ENCODE measurements at places on chromosomes 7 and 10. TPM values are rescaled to one million over a fixed set of nuclear protein-coding genes. Genes with fewer than 3 reads are reported as not detected.

Gene OR6B1
- total RNA-seq = not detected

Gene CRHR2
- total RNA-seq = 0.07 TPM

Gene PON1
- total RNA-seq = not detected

GRCh38 chr10:125037145-125037877 is 95.4 kb downstream of the ZRANB1 start:
- H3K4me1 ChIP-seq = no peaks in the 10 kb centered on the region
- peaks cover 5% of the 10 kb centered on the region for H3K27me3 ChIP-seq
- DNase-seq = no peak
- H3K27ac ChIP-seq = no peak overlapping the region

DNA sequence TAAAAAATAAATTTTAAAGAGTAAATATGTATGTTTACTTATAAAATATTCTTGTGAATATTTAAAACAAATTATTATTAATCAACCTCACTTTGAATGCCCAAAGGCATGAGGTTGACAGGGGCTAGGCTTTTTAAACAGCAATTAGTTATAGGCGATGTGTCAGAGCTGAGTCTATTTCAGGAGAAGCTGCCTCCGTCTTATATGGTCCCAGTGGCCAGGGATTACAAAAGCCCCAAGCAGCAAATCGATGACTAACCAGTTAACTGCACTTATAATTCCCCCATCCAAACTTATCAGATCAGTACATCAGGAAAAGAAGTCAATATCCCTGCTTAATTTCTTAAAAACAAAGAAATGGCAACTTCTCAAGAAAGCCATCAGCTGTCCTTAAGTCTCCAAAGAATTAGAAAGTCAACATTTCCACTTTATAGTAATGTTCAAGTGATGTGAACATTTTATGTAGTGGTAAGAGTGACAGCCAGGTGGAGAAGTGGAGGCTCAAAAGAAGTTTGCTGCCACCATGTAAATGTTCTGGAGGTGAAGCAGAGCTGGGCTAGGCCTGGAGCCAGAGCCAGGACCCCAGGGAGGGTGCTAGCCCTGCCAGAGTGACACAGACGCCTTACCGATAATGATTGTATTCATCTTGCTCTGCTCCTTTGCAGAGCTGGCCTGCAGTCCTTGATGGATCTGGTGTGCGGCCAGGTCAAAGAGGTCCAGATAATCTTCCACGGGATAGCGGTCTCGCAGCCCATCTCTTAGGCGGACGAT is 51.5 kb downstream of the CHST15 start:
- DNase-seq = no peak
- H3K27me3 ChIP-seq = peaks cover 5% of the 10 kb centered on the region
- H3K36me3 ChIP-seq = no peaks in the 10 kb centered on the region
- no peak overlapping the region for H3K4me3 ChIP-seq

DNA sequence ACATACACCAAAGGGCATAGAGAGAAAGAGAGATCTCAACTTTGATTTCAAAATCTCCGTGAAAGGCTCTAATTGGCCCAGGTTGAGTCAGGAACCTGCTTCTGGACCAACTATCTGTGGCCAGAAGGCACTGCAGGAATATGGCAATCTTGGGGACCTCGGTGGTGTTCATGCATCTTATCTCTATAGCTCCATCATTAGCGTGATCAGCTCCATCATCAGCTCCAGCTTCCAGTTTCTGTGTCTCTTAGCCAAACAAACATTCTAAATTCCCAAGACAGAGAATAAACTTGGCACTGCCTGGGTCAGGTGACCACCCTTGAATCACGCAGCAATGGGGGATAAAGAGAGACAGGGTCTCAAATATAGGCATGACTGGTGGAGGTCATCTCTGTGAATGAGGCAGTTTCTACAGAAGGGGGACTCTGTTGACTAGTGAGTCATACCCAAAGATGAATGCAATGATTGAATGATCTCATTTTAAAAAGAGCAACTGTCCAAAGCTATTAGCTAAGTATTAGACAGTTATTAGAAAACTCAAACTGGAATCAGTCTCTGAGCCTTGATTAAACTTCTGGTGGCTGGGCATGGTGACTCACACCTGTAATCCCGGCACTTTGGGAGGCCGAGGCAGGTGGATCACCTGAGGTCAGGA is 5.4 kb upstream of the NRF1 start:
- no peak overlapping the region for H3K27ac ChIP-seq
- no peaks in the 10 kb centered on the region for H3K27me3 ChIP-seq
- H3K4me3 ChIP-seq = no peak overlapping the region

GRCh38 chr7:36658335-36659171 is 65.7 kb downstream of the AOAH start:
- peaks cover 9% of the 10 kb centered on the region for H3K4me1 ChIP-seq
- no peaks in the 10 kb centered on the region for H3K27me3 ChIP-seq
- no peak overlapping the region for H3K4me3 ChIP-seq
- H3K36me3 ChIP-seq = no peaks in the 10 kb centered on the region
- H3K27ac ChIP-seq = no peak overlapping the region
- no peak for DNase-seq

DNA sequence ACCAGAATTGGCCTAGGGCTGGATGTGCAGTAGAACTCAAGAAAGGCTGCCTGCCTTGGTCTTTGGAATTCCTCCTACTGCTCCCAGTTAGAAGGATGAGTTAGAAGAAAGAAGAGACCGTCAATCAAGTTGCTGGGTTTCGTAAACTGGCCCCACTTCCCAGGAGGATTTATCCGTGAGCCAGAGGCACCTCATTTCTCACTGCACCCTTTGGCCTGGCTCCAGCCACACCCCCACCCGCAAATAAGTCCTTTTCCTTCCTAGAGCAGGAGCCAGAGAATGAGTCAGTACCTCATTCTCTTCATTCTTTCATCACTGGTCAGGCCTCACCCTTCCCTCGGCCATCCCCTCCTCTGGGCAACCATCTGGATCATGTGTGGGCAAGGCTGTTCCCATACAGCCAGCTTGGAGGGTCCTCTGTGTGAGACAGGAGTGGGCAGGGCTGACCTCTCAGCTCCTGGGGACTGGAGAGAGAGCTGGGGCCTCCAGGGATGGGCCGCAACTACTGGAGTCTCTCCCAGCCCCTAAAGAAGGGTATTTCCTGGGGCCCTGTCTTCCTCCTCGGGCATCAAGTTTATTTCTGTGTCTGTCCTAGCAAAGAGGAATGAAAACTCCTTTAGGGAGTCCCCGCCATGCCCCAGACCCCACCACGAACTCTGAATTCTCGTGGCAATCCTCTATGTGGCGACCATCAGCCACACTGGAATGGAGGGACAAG is 87.2 kb upstream of the DUSP5 start:
- H3K4me3 ChIP-seq = no peak overlapping the region
- peak overlapping the region; percentile 63 for H3K27ac ChIP-seq
- H3K27me3 ChIP-seq = no peaks in the 10 kb centered on the region
- peaks cover 70% of the 10 kb centered on the region for H3K4me1 ChIP-seq
- no peak for DNase-seq

DNA sequence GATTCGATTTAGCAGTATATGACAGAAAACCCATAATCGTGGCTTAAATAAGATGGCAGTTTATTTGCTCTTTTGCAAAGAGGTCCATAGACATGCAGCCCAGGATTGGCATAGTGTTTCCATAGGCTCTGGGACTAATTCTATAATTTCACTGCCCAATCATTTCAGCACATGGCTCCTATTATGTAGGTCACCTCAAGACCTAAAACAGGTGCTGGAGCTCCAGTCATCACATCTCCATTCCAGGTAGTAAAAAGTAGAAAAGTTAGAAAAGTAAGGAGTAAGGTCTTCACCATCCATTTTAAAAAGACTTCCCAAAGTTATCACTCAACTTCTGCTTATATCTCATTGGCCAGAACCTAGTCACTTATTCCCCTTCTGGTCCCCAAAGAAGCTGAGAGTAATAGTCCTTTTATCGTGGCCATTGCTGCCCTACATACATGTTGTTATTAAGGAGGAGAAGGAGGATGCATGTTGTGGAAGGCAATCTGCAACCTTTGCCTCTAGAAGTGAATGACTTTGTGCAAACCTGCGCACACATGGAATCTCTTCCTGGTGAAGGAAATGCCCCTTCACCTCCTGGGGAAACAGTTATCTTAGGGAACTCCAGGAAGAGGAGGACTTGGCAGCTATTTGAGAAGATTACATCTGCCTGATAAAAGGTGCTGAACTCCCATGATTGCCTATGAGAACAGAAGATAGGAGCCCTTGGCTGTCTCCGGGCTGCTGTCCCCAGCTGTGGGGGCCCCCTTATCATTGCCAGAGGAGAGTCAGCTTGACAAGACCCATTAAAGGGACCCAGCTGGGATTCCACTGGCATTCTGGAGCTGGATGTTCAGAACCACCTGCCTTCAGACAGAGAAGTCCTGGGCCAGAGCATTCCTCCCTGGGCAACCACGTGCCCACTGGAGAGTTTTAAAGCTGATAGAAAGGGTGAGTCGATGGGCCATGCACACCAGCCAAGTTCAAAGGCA is 330.6 kb upstream of the ZMIZ1 start:
- H3K4me1 ChIP-seq = peaks cover 6% of the 10 kb centered on the region
- no peaks in the 10 kb centered on the region for H3K36me3 ChIP-seq
- DNase-seq = no peak
- no peak overlapping the region for H3K27ac ChIP-seq
- peaks cover 8% of the 10 kb centered on the region for H3K27me3 ChIP-seq

GRCh38 chr10:123191886-123192285 is 37.7 kb downstream of the BUB3 start:
- no peaks in the 10 kb centered on the region for H3K27me3 ChIP-seq
- H3K4me1 ChIP-seq = no peaks in the 10 kb centered on the region
- DNase-seq = no peak
- H3K4me3 ChIP-seq = no peak overlapping the region
- H3K36me3 ChIP-seq = peaks cover 34% of the 10 kb centered on the region

GRCh38 chr10:116708391-116708821 is 34.0 kb downstream of the HSPA12A start:
- DNase-seq = no peak
- H3K27ac ChIP-seq = no peak overlapping the region
- H3K27me3 ChIP-seq = peaks cover 21% of the 10 kb centered on the region
- H3K36me3 ChIP-seq = no peaks in the 10 kb centered on the region
- no peak overlapping the region for H3K4me3 ChIP-seq

Measured in activated CD4-positive, alpha-beta memory T cell treated with anti-CD3 and anti-CD28 coated beads for 36 hours (primary cell).